ENCODE measurements at places on chromosomes 3 and 15. TPM values are rescaled to one million over a fixed set of nuclear protein-coding genes. Genes with fewer than 3 reads are reported as not detected.

Gene PLSCR5
- total RNA-seq = not detected

Gene GRK7
- not detected for total RNA-seq

Gene SERF2
- total RNA-seq = 644 TPM

Gene UROC1
- total RNA-seq = not detected

Gene SH3GL3
- 1.4 TPM for total RNA-seq

Gene XIRP1
- total RNA-seq = not detected
